ENCODE measurements at places on chromosomes 5 and 9. TPM values are rescaled to one million over a fixed set of nuclear protein-coding genes. Genes with fewer than 3 reads are reported as not detected.

CBY3 gene
- 0.33 TPM for polyA plus RNA-seq

SOX30 gene
- 0.83 TPM for polyA plus RNA-seq

C5orf58 gene
- polyA plus RNA-seq, result 0.15 TPM

PDLIM7 gene
- 62.4 TPM for polyA plus RNA-seq

LHX2 gene
- polyA plus RNA-seq, result 0.43 TPM

TRIP13 gene
- 16.3 TPM for polyA plus RNA-seq

SLC36A3 gene
- not detected for polyA plus RNA-seq

SLC6A7 gene
- polyA plus RNA-seq, result not detected

RGP1 gene
- 29.0 TPM for polyA plus RNA-seq

AQP7 gene
- 17.0 TPM for polyA plus RNA-seq

FGF1 gene
- 24.2 TPM for polyA plus RNA-seq

PTGS1 gene
- 5.4 TPM for polyA plus RNA-seq

FAM153A gene
- polyA plus RNA-seq, result 0.29 TPM

TMOD1 gene
- 2.0 TPM for polyA plus RNA-seq

FOXI1 gene
- 8.1 TPM for polyA plus RNA-seq

GPX3 gene
- 1,138 TPM for polyA plus RNA-seq

IFNA13 gene
- polyA plus RNA-seq, result not detected

NR3C1 gene
- 38.5 TPM for polyA plus RNA-seq

PDLIM4 gene
- 11.0 TPM for polyA plus RNA-seq
